ENCODE measurements at places on chromosomes 3 and 15. TPM values are rescaled to one million over a fixed set of nuclear protein-coding genes. Genes with fewer than 3 reads are reported as not detected.

DNA sequence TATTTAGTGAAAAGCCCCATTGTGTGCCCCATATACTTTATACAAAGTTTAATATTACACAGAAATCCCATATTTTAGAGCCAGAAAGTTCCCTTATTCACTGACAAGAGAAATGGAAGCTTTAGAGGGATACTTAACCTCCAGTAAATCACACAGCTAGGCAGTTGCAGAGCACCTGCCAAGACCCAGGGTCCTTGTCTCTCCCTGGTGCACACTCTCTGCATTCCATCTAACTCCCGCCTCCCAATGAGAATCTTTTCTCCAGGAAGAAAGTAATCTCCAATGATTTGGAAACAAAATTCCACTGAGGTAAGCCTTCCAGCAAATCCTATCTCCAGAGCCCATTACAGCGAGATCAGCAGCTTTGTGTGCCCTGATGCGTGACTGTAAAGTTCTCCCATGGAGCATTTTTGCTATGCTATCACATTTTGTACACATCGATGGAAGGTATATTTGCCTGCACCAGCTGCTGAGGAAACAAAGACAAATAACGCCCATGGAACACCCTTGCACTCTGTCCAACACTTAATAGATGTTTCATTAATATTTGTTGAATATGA is 41.4 kb downstream of the ULK4 start:
- no peak for DNase-seq

GRCh38 chr3:184776916-184777315 is 35.0 kb upstream of the VPS8 start:
- no peak for DNase-seq

- no peak for DNase-seq
Observed at GRCh38 chr3:98058244-98058960, 23.3 kb upstream of the GABRR3 start.

GRCh38 chr3:126604691-126605090 is 46.0 kb upstream of the C3orf22 start:
- DNase-seq = no peak

DNA sequence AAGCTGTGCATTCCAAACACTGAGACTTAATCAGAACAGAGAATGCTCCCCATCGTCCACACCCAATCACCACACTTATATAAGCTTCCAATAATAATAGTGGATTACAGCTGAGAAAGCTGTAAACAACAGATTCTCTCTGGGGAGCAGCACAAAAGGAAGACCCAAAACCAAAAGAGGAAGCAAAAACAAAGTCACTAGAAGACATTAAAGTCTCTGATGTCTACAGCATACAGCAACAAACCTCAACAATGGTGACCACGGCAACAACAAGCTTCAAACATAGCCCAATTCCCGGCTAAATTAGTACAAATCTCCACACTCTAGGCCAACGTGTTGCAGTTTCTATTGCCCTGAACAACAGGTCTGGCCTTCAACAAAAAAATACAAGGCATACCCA is 37.7 kb downstream of the ZDHHC23 start:
- no peak for DNase-seq

GRCh38 chr3:133042778-133043177 is 4.6 kb downstream of the TMEM108 start:
- no peak for DNase-seq

GRCh38 chr15:86101818-86102217 is 22.1 kb downstream of the AGBL1 start:
- no peak for DNase-seq

SENP7 gene
- total RNA-seq = 6.5 TPM

PPP1R14D gene
- not detected for total RNA-seq

WDR93 gene
- total RNA-seq = not detected

OCA2 gene
- total RNA-seq = 0.41 TPM

RASGRF1 gene
- not detected for total RNA-seq

RLBP1 gene
- total RNA-seq = not detected

INSYN1 gene
- total RNA-seq = 2.7 TPM

GPR87 gene
- total RNA-seq = not detected

LRTM1 gene
- not detected for total RNA-seq
